ENCODE measurements at places on chromosomes 6 and 20.

DNA sequence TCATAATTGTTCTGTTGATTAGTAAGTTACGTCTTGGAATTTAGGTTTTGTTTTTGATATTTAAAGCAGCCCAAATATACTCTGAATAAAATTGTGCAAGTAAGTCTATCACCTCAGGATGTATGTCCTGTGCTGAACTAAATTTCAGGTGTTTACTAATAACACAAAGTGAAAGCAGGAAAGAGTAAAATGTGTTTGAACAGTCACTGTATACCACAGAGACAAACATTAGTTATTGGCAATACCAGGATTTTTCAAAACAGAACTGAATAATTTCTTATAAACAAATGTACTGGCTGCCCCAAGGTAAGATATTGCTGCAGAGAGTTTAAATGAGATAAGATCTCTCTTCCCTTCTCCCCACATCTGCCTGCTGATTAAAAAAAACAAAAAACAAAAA lies 404.7 kb upstream of the RUNX2 start:
- DNase-seq: no peak

DNA sequence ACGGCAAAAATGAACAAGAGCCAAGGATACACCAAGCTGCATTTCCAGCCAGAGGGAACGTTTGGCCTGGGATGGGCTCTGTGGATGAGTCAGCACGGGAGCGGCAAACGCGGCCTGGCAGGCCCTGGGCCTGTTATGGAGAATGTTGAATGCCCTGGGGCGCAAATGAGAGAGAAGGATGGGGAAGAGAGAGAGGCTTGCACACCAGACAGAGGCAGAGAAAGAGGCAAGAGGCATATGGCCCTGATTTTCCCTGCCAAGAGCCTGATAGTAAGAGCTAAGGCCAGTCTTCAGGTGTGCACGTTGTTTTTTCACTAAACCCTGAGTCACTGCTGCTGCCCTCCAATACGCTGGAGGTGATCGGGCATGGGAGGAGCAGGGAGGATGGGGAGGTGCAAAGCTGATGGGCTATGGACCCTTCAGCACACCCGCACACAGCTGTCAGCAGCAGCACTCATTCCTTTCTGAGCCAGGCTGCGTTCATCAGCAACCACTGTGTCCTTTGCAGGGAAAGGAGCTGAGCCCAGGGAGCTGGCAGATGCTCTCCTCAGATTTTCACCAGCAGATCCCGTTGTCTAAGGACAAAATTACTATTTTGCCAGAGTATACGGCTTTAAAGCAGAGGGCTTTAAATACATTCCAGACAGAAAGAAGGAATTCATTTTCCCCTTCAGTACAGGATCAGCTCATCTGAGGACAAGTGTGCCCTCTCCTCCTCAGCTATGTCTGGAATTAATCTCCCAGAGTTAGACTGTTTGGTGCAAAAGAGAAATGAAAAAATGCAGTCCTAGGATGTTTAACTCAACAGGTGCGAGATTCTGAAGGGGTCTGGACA lies 61.7 kb upstream of the SLC22A23 start:
- DNase-seq: peak; percentile 76

- DNase-seq: no peak
These were observed 177.9 kb downstream of the FRK start for GRCh38 chr6:115882771-115883170.

GRCh38 chr6:49607391-49607982 lies 29.2 kb downstream of the RHAG start:
- DNase-seq: no peak

DNA sequence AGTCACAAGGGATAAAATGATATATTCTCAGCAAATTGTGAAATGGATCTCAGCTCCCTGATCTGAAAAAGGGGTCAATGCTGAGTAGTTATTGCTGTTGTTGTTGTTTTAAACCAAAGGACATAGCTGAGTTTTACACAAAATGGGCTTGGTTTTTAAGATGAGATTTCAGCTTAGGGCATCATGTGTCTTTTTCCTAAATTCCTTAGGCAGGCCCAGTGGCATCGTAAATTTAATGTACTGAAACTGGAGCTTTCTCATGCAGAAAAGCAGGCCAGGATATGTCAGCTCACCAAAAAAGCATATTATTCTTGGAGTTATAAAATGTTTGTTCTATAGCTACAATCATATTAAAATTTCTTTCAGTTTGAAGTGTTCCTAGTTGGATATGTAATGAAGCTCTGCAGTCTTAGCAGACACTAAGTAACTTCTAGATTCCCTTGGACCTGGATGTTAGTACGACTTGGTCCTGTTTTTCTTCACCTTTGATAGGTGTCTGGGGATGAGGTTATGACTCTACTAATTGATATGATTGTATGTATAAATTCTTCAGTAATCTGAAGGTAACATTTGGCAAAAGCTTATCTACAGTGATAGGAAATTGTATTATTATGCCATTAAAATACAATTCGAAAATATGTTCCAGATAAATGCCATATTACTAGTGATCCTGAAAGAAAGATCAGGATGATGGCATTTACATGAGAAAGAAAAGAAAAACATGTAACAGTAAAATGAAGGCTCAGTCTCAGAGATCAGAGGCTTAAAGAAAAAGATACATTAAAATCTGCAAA lies 663.3 kb downstream of the RFPL4B start:
- no peak for DNase-seq

GRCh38 chr20:10721137-10721896 lies 47.5 kb upstream of the JAG1 start:
- DNase-seq: no peak

- no peak for DNase-seq
These were observed 27.9 kb upstream of the SLC2A12 start for GRCh38 chr6:134080171-134080795.

DNA sequence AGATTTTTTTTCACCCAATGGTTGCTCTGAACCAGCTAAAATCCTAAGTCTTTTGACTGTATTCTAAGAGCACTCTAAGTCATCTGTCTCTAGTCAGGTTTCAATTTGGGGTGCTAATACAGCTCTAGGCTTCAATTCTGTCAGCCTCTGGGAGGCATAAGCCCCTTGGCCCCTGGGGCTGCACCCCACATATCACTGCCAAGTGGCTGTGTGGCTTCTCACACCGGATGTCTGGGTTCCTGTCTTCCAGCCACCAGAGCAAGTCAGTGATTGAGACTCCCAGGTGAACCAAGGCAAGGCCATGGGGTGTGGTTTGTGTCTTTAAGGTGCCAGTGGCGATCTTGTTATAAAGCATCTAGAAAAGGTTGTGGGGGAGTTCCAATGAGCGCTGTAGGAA lies 136.5 kb downstream of the TMEM242 start:
- no peak for DNase-seq

GRCh38 chr6:2543321-2543720 lies 207.4 kb downstream of the MYLK4 start:
- DNase-seq: no peak

DNA sequence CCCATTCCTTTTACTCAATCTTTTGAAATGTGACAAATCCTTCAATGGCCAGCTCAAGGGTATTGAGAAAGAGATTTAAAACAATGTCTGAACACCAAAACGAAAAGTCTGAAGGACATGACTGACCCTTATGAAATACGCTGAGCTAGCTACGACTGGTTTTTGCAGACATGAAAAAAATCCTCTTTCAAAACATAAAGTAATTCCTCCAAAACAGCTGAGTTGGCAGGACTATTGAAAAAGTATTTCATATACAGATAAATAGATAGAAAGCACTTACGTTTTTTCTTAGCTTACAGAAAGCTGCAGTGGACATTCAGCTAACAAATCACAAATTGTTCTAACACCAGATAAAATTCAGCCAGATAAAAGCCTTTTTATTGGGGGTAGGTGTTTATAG lies 702.7 kb upstream of the AGPAT4 start:
- no peak for DNase-seq

DNA sequence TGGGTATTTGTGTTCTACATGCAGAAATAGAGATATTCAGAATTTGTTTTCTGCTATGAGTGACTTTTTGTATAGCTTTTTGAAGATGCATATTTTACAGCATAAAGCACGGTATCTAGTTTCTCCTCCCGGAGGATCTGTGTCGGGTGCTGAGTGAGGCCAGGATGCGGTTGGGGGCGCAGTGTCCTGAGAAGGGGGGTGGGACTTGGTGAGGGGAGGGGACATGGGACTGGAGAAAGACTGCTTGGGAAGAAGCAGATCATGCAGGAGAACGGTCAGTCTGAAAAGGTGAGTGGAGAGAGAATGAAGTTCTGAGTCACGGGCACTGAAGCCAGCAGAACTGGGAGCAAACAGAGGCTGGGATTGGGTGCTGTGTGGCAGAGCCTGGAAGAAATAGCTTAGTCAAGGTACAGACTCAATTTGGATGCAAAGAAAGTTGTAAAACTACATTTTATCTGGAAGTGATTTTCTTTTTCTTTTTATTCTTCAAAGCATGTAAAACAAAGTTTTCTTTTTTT lies 44.0 kb downstream of the STX11 start:
- no peak for DNase-seq

GRCh38 chr20:2873010-2873746 lies at the start of gene PTPRA:
TSS of gene PTPRA (plus strand) at chr20:2873481. CDS start at chr20:2964278, 90,797 bp downstream.
- DNase-seq: peak; percentile 92

GRCh38 chr6:89398762-89399525 lies 13.1 kb downstream of the RRAGD start:
- no peak for DNase-seq

GRCh38 chr20:63636752-63637628 lies 10.1 kb upstream of the GMEB2 start:
- DNase-seq: no peak

- DNase-seq: peak; percentile 30
These were observed 98.5 kb downstream of the ARMC2 start for GRCh38 chr6:108946695-108947094.

DNA sequence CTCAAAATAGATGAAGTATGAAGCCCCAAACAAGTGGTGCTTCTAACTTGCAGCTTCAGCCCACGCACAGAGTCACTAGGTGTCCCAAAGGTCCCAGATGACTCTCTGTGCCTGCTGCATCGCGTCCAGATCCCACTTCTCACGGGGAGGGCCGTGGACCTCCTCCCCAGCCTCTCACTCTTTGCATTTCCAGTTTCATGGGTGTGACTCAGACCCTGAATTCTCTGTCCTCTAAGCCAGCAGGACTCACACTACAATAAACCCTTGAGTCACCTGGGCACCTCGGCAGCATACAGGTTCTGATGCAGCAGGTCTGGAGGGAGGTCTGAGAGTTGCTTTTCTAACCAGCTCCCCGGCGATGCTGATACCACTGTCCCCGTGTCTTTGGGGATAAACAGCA lies 114.0 kb upstream of the RIN2 start:
- no peak for DNase-seq
